ENCODE measurements at places on chromosomes 6 and 20.
A peak's percentile ranks its signal among the peaks of the same experiment; 100 is the strongest.

DNA sequence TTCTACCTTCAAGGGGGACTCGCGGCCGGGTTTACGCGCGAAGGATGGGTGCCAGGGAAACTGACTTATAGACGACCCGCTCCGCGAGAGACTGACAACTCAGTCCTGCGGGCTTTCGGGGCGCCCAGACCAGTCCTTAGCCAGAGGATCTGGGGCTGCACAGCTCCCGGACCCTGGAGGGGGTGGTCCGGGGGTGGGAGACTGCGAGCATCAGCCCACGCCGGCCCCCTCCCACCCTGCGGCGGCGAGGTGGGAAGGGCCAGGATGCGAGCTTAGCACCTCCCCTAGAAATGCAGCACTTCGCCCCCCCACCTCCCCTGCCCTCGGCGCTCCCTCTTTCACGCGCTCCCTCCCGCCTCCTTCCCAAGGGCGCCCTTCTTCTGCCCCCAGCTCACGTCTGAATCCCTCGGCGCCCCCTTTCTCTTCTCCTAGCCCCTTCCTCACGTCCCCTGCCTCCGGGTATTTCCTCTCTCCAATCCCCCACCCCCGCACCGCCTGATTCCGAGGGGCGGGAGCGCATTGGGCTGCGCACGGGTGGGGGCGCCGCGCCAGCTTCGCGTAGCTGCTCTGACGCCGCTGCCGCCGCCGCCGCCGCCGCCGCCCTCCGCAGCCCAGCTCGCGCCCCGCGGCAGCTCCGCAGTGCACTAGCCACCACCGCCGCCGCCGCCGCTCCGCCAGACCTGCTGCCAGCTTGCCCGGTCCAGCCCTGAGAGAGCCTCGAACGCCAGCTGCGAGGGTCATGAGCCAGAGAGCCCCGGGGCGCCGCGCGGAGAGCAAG lies at the start of gene SLC32A1:
TSS of gene SLC32A1 (plus strand) at position 639 of the 778 bp plus-strand sequence. CDS start 239 bp downstream, outside the sequence.
- DNase-seq = peak; percentile 24

DNA sequence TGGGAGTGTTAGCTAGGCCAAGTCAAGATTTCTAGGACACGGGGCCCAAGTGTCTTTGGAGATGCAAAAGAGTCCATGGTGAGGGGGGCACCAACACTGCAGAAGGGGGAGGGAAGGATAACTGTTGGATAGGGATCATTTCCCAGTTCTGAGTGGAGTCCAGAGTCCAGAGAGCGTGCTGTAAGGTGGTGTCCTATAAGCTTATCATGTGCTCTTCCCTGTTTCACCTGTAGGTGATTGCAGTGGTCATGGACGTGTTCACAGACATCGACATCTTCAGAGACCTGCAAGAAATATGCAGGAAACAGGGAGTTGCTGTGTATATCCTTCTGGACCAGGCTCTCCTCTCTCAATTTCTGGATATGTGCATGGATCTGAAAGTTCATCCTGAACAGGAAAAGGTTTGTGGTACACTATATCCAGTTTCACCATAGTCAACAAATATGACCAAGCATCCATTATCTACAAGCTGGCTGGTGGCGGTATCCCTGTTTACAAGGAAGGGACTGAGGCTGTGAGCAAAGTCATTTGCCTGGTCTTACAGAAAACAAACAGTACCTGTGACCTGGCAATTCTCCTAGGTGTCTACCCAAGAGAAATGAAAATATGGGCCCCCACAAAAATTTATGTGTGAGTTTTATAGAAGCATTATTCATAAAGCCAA lies 15.6 kb downstream of the FAM83D start:
- no peak for DNase-seq

DNA sequence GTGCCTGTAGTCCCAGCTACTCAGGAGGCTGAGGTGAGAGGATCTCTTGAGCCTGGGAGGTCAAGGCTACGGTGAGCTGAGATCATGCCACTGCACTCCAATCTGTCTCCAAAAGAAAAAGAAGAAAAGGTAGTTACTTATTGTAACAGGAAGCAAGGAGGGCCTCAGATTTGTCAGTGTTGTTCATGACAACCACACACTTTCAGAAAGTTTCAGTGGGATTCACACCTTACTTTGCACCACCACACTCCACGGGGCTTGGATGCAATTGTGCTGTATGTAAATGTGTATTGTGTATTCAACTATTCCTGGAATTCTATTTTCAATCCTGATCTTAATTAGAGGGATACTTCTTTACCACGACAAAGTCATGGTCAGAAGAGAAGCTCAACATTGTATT lies 142.6 kb downstream of the ELOVL4 start:
- DNase-seq = no peak

- no peak for DNase-seq
These were observed 201.3 kb upstream of the EXOC2 start for GRCh38 chr6:894274-894673.

DNA sequence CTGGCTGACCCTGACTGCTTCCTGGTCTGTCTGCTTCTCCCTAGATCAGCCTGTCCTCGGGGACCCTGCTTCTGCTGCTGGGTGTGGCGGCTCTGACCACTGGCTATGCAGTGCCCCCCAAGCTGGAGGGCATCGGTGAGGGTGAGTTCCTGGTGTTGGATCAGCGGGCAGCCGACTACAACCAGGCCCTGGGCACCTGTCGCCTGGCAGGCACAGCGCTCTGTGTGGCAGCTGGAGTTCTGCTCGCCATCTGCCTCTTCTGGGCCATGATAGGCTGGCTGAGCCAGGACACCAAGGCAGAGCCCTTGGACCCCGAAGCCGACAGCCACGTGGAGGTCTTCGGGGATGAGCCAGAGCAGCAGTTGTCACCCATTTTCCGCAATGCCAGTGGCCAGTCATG lies 6.3 kb downstream of the NRSN2 start:
- DNase-seq = no peak

- DNase-seq = no peak
These were observed 227.0 kb upstream of the ECI2 start for GRCh38 chr6:4362326-4362725.

Data from COR-L47 (cell line).